HCT116 (cell line): ENCODE measurements at places on chromosomes 7 and 10.
A peak's percentile ranks its signal among the peaks of the same experiment; 100 is the strongest.

DNA sequence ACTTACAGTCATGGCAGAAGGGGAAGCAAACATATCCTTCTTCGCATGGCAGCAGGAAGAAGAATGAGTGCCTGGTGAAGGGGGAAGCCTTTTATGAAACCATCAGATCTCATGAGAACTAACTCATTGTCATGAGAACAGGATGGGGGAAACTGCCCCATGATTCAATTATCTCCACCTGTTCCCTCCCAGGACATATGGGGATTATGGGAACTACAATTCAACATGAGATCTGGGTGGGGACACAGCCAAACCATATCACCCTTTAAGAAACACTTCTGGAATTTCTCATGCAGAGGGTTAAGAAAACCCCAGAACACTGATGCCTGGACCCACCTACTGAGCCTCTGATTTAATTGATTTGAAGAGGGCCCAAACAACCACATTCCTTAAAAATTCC, 63.3 kb upstream of the DNAJB12 start:
- no peak for DNase-seq

GRCh38 chr7:50554431-50555322, 10.5 kb downstream of the DDC start:
- no peak for DNase-seq

- no peak for DNase-seq
Measured at GRCh38 chr10:61283066-61283465, 170.1 kb downstream of the TMEM26 start.

DNA sequence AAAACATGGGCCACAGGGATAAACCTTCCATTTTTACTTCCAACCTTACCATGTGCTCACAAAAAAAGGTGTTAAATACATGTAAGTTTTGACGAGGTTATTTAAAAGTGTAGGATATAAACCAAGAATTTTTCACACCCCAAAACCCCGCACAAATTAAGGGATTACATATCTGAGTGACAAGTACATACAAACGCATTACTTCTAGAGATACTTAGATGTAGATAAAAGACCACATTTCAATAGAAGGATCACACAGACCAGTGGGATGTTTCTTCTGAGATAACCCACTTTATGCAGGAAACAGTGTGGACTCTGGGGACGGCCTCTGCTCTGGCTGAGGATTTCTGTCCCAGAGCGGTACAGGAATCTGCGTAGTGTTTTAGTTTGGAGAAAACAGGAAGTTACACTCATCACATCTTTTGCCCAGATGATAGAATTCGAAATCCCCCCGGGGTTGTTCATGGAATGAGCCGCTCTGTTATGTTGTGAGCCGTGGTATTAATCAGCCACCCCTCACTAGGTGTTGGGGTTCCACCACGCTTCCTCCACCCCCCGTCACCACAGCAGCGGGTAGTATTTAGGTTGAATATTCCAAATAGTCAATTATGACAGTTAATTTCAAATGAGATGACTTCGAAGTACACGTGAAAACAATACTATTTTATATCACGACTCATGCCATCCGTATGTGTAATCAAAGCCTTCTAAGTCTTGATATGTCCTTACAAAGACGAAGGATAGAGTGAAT, 1.3 kb upstream of the CUL1 start:
- DNase-seq: no peak

DNA sequence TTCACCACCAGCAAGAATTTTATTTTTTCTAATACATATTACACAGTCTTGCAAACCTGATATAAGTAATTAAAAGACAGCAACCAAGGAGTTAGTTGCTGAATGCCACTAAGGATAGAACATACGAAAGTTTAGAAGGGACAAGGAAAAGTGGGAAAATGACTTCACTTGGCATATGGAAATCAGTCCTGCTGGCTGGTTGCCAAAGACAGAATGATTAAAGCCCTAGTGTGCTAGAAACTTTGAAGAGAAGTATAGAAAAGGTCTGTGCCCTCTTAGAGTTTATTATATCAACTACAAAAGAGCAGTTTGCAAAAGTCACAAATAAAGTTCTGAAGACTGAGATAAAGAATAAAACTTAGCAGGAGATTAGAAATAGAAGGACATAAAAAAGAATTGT, 5.8 kb upstream of the YAE1 start:
- DNase-seq: no peak

DNA sequence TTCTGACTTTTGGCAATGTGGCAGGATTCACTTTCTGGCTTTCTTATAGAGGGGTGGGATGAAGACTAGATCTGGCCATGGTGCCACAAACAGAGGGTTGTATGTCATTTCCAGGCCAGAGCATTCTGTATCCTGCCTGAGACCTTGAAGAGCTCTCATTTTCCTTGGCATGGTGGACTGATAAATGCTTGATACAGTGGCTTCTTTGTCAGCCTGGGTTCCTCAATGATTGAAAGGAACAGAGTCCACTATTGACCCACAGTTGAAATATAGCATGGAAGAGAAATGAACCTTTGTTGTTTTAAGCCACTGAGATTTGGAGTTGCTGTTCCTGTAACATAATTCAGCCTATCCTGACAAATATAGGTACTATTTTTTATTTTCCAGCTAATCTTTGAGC, 462.7 kb downstream of the SUGCT start:
- no peak for DNase-seq

DNA sequence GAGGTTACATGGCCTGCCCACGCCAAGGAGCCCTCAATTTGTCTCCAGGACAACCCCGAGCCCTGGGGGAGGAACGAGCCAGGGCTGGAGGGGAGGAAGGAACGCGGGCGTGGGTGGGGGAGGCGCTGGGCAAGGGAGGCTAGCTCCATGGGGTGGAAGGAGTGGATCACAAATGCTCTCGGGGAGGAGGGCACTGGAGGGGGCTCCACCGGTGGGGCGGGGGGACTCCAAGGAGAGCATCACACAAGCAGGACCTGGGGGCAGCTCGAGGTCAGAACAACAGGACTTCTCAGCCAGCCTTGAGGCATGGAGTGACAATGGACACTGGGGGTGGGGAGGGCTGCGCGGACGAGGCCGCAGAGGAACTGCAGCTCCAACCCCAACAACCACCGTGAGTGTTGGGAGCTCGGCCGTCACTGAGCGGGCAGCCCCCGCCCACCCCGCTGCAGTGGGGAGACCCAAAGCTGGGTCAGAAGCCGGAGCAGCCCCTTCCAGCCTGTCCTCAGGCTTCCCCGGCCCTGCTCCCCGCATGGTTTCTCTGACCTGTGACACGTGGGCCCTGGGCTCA, 41.1 kb downstream of the STK32C start:
- no peak for DNase-seq

- no peak for DNase-seq
Measured at GRCh38 chr10:33211106-33211878, 123.2 kb downstream of the NRP1 start.

DNA sequence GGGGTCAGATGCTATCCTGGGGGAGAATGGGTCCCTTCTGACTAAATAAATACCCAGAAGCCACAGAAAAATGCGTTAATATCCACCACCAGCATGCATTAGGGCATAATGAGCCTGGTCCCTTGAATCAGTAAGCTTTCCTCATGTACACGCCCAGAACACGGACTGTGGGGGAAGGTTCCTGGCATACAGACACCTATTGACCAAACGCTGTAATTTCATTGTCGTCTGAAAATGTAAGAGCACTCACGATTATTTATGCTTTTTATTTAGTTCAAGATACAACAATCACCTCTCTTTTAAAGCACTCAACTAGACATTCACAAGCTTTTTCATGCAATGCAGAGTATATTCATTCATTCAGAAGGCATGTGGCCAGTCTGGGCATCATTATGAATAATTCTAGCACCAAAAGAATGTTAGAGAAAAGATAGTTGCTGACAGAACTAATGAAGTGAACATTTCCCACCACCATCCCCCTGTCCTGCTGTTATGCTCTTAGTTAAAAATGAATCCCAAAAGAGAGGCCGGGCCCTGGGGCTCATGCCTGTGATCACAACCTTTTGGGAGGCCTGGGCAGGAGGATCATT, 101.0 kb downstream of the SVIL start:
- no peak for DNase-seq

GRCh38 chr7:47622586-47622945, 40.7 kb upstream of the TNS3 start:
- no peak for DNase-seq

GRCh38 chr10:88525371-88526069, 57.6 kb downstream of the RNLS start:
- peak; percentile 42 for DNase-seq

DNA sequence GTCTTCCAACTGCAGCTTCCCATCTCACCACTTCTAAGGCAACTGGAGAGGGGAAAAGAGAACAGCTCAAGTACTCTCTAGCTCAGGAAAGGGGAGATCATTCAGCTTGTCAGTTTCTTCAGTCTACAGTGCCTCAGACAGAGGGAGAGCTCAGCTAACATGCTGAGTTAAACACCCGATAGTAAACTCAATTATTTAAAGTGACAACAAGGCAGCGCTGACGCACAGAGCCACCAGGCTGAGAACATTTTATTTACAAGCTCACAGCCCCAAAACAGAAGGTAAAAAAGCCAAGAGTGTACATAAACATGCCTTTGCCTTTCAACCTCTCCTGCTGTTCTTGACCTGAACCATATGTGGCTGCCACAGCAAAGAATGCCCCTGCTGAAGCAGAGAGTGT, 10.1 kb upstream of the CUZD1 start:
- no peak for DNase-seq

GRCh38 chr7:99106821-99107241, 37.1 kb downstream of the SMURF1 start:
- no peak for DNase-seq

GRCh38 chr7:143216686-143217085, 5.2 kb upstream of the TAS2R40 start:
- no peak for DNase-seq

GRCh38 chr7:4270268-4270667, 411.8 kb upstream of the FOXK1 start:
- DNase-seq: no peak

GRCh38 chr7:118372530-118372929, 148.0 kb downstream of the ANKRD7 start:
- DNase-seq: no peak

- no peak for DNase-seq
Measured at GRCh38 chr7:84668116-84668515, 473.5 kb upstream of the SEMA3A start.

DNA sequence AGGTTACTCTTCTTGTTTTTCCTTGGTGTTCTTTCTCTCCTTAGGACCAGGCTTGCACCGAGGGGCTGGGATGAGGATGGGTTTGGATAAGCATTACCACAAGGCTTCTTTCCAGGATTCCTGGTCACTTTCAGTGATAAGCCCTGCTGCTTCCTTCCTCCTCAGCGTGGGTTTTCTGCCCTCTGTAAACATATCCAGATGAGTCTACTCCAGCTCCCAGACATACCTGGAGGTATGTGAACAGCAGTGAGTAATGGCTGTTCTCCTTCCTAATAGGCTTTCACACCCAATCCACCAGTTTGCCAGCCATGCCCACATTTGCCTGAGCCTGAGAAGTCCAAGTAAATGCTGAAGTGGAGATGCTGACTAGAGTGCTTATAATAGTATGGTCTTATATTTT, 229.8 kb upstream of the YAE1 start:
- no peak for DNase-seq

DNA sequence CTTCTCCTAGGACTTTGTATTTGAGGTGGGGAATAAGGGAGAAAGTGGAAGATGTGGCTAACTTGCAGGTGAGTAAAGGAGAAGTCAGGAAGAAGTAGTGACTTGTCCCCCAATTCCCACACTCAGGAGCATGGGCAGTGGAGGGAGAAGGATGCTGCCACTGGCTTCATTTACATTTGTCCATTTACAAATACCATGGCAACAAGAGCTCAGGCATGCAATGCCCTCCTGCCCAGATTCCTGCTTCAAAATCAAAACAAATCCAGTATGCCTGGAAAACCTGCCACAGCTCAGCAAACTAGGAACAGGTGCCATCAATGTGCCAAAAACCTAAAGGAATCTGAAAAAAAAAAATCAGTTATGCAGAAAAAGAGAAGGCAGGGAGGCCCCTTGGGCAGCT, 139.9 kb downstream of the KCNMA1 start:
- DNase-seq: no peak
